ENCODE measurements at places on chromosomes 6 and 20.

DNA sequence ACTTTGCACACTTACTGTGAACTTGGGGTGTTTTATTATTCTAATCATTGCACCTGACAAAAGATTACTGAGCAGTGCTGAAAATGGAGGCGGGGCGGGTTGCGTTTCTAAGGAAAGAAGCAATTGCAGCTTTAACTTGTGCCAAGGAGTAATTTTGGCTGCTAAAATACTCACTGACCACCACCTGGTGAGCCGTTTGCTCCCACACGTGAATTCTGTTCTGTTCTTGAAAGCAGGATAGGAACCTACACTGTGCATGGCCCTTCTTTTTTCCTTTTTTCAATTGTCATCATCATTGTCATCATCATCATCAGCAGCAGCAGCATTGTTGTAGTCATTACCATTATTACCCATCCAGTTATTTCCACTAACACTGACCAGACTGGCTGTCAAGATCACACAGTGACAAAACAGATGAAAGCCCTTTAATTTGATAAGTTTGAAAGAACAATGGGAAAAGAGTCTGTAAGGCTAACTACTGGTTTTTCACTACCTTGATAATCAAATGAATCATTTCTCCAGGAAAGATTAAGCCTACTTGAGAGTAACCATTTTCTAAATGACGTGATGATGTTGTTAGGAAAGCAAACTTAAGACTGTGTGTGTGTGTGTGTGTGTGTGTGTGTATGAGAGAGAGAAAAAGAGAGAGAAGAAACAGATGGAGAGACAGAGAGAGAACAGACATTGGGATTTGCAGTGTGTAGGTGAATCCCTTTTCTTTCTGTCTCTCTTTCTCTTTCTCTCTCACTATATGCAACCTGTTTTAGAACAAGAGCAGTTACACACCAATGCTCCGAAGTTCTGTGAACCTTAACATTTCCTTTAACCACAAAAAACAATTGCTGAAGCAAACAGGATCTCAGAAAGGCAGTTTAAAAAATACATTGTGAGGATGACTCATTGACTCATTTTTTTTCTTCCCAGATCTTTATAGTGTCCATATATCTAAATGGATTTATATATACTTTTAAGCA, 3.8 kb downstream of the RIPOR2 start:
- DNase-seq = no peak

DNA sequence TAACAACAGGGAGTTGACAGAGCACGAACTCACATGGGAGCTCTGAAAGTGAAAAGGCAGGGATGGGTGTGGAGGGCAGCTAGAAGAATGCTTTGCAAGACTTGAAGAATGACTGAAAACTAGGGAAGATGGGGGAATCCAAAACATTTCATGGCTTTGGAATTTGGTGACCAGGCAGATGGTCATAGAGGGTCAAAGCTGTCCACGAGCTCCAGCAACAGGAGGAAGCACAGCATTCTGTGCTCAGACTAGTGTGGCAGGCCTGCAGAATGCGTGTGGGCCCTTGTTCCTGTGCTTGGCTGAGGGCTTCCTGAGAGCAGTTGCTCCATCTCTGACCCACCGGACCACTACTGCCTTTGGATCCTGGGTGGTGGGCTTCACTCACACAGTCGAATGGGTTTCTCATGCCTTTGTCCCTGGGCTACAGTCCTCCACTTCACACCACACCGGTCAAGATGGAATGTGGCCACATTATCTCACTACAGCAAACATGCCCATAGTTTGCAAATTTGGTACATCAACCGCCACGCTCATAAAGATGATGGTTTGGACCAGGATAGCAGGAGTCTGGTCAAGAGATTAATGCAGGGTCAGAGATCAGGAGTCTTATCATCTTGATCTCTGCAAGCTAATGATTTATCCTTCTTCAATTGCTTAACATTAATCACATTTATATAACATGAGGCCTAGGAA, 100.7 kb downstream of the SGK1 start:
- DNase-seq = no peak

GRCh38 chr6:12528136-12528535, 188.4 kb upstream of the PHACTR1 start:
- DNase-seq = no peak

GRCh38 chr6:30720738-30721197, 616 bp downstream of the TUBB start:
- no peak for DNase-seq

DNA sequence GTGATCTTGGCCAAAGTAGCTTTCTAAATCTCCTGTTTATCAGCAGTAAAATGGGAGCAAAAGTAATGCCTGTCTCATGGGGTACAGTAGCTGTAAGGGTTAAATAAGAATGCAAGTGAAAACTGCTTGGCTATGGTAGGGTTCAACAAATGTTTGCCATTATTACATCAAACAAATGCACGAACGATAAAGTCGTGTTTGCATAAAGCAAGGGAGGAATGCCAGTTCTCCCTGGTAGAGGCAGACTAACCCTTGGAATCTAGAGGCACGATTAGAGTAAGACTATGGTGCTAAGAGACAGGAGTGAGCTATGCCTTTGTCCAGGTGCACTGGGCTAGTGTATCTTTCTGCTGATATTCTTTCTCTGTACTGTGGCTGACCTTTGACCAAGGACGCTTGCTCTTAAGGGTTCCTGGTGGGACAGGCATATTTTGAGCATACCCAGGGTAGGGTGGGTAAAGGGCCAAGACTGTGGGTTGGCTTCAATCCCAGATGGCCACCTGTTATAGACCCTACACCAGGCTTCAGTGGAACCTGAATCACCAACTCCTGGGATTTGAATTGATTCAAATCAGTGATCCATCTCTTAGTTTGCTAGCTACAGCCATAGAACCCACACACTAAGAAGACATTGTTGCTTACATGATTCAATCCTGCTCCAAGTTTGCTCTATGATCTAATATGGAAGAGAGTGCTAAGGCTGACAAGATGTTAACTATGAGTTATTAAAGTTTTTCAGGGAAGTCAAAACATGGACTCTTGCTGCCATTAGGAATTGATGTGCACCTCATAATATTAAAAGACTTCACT, 139.9 kb downstream of the CCDC170 start:
- DNase-seq = no peak

DNA sequence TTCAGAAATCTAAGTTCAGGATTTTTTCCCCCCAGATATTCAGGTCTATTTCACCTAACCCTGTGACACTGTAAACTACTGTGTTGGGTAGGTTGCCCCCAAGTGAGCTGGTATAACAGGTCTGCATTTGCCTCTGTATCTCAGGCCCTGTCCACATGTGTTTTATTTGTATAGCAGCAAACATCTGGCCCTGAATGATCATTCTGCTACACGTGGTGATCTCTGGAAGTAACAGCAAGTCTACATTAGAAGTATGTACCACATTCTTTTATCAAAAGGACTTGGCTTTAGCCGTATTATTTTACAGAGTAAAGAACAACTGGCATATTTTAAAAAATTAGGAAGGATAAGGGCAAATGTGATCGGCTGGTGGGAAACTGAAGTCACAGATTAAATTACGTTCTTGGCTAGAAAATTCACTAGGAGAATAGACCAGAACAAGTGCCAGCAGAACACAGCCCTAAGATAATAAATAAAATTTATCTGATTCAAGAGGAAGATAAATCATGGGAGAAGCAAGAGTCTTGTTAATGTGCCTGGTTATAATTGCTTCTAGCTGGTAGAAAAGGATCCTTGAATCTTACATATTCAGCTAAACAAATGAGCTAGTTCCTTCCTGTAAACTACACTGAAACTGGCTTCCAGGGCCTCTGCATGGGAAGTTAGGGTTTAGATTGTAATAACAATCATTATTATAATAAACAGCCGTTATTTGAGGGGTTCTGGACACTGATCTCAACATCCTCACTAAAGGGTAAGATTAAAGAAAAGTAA, 192.1 kb downstream of the SAMD5 start:
- DNase-seq = no peak

Data from NCI-H1436 treated with DMSO at 0.1 percent for 48 hours (cell line).